ENCODE measurements at places on chromosomes 4 and X.

- DNase-seq: no peak
Measured at GRCh38 chr4:110088670-110089069, 109.7 kb downstream of the ELOVL6 start.

DNA sequence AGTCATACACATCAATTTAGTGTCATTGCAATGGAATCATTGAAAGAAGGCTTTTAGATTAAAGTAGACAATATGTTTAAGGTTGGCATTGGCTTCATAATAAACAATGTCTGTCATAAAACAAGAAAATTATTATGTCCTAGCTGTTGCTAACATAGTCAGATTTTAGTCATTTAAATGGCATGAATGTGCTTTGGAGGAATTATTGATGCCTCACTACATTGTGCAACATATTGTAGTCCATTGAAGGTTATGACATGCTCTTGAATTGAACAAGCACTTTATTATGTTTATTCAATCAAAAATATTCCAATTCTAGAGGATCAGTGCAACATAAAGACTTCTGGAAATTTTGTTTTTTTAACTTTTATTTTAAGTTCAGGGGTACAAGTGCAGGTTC is 489.8 kb upstream of the AMOT start:
- no peak for DNase-seq

- no peak for DNase-seq
Measured at GRCh38 chr4:128880662-128881061, 71.2 kb downstream of the JADE1 start.

DNA sequence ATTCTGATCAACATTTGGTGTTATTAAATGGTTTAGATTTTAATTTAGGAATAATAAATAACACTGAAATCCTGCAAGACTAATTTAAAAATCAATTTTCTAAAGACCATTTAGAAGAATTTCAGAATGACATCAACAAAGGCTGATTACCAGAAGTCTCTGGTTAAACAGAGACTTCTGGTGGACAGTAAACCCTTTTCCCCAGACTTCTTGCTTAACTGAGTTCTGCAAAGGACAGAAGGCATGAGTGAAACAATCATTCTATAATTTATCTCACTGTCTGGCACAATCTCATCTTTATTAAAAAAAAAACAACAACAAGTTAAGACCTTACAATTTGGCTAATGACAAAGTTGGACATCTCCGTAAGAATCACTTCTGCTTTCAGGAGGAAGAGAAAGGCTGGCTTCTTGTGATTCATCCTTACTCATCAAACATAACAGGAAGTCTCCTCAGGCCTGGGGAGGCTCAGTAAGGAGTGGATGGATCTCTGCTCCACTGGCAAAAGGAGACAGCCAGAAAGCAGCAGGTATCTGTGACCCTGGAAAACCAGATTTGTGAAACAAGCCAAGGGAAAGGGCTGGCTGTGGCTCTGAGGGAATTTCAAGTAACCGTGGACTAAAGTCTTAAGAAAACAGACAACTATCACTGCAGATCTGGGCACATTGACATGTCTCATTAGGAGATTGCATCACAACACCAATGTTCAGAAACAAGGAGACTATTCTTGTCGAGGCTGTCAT is 908 bp upstream of the TLR6 start:
- no peak for DNase-seq

GRCh38 chr4:37601531-37601930 is 84.6 kb downstream of the RELL1 start:
- DNase-seq: no peak

DNA sequence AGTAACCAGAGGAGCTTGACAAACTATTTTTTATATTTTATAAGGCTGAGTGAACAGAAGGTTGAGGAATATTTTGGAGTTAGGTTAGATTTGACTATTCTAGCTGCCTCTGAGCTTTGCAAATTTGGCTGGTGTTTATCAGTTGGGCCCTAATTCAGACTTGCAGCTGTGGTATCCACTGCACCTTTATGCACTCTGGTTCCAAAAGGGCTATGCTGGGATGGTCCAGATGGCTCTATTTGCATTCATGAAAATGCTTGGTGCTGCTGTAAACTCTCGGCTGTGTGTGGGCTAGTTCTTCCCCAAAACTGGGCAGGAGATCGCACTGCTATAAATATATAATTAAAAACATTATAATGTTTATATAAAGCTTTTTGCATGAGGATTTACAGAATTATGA is 106.3 kb downstream of the REPS2 start:
- no peak for DNase-seq

- DNase-seq: no peak
Measured at GRCh38 chr4:4383085-4383484, 3.8 kb upstream of the NSG1 start.

DNA sequence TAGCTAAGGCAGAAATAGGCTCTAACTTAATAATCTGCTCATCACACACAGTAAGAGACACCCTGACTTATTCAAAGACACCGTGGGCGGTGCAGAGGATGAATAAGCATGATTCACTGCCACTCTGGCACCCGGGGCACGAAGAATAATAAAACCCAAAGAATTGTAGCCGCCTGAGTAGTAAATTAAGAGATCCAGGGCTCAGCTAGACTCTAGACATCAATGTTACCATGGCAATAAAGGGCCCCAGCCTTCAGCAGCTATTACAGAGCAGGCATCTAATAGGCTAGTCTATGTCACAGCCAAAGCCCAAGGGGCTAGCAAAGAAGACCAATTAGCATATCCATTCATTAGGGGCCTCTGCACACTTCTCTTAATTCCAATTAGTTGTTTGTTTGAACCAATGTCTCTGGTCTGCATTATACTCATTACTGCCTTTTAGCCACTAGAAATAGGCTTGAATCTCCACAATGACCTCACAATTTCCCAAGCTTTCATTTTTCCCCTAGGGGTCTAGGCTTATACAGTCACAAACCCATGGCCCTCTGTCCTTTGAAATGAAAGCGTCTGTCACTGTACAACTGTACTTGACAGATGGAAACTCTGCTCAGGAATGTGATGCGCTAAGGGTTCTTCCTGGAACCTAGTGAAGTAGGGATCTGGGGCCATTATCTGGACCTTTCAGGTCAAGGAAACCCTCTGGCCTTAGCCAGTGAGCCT is 3.0 kb upstream of the ATP1B4 start:
- DNase-seq: no peak

- no peak for DNase-seq
Measured at GRCh38 chrX:136662104-136662503, 14.1 kb downstream of the CD40LG start.

DNA sequence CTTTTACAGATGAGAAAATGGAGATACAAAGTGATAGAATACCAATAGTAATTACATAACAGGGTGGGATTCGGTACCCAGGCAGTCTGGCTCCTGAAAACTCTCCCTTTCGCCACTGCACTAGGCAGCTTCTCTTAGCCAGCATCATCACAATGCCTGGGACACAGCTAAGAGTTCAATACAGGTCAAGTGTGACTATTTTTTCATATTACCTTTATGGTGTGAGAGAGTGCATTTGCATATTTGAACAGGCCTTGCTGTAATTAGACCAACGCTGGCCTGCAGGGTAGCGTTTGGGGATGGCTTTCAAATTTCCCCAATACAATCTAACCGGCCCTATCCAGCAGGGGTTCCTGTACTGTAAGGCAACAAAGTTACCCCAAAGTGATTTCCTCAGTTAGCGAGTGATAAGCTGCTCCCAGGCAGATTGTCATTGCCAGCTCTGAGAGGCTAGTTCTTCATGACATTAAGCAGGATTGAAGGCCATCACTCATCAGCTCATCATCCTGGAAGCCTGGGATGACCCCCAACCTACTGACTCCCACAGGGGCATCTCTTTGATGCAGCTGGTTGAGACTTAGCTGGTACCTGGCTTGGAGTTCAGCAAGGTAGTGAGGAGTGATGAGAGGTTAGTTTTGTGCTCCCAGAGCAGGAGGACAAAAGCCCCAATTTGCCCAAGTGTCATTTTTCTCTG is 836.8 kb upstream of the LCORL start:
- DNase-seq: no peak

- no peak for DNase-seq
Measured at GRCh38 chr4:177282284-177282835, 27.3 kb upstream of the NEIL3 start.

- no peak for DNase-seq
Measured at GRCh38 chr4:110361921-110362320, 114.0 kb upstream of the ENPEP start.

- no peak for DNase-seq
Measured at GRCh38 chr4:98939892-98940298, 11.0 kb upstream of the EIF4E start.

- DNase-seq: no peak
Measured at GRCh38 chr4:172305698-172306097, 492.5 kb downstream of the GALNTL6 start.

DNA sequence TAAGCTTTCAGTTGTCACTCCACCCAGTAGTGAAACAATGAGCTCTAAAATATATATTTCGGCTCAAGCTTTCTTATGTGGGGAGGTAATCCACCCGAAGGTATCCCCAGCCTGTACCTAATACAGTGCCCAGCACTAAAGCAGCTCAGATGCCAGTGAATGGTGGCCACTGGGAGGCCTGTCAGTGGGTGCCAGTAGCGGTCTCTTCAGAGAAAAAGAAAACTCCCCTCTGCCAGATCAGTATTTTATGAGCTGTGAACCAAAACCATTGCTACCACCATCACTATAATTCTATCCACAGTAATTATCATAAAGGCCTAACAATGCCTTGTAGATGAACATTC is 835 bp upstream of the NFKB1 start:
- no peak for DNase-seq

GRCh38 chr4:128835498-128836222 is 26.2 kb downstream of the JADE1 start:
- no peak for DNase-seq

GRCh38 chrX:21691512-21692018 is 33.4 kb upstream of the KLHL34 start:
- DNase-seq: no peak

DNA sequence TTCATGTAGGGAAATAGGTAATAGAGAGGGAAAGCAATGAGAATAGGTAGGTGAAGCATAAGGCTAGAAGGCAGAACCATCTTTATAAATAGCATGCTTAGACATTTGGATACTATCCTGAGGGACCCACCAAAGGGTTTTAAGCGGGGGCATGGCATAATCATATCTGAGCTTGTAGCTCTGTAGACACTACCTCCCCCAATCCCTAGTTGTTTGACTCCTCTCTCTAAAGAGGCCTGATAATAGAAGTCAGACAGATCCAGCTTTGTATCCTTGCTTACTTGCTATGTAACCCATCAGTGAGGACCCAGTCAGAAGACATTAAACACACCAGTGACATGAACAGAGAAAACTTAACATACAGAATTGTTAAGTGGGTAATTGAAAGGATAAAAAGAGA is 58.7 kb downstream of the SCFD2 start:
- DNase-seq: no peak

DNA sequence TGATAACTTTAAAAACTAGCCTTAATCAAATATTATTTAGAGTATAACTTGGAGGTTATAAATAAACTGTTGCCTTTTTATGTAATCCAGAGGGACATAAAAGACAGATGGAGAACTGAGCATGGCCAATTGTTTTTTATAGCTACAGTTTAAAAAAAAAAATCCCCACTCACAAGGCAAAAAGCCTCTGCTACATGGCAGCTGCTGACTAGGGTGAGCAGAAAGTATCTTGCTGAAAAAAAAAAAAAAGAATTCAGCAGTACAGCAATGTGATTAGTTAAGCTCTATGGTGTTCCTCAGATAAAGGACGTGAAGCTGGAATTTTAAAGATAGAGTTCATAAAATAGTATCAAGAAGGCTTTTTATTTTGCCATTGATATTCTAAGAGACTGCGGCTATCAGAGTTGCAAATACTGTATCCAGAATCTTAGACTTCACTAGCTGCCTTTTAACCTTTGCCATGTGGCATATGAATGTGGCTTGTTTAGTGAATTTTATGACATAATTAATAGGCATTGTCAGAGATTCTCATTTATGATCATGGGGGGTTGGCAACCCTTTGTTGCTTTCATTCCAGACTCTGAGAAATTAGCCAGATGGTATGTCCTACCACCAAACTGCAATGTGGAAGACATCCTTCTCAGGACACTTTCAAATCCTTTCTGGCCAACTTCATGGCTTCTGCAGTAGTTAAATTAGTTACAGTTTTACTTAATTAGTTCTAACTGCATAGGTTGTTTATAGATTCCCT is 498.0 kb downstream of the STPG2 start:
- DNase-seq: no peak

GRCh38 chr4:113440371-113440770 is 321.2 kb downstream of the CAMK2D start:
- DNase-seq: no peak

DNA sequence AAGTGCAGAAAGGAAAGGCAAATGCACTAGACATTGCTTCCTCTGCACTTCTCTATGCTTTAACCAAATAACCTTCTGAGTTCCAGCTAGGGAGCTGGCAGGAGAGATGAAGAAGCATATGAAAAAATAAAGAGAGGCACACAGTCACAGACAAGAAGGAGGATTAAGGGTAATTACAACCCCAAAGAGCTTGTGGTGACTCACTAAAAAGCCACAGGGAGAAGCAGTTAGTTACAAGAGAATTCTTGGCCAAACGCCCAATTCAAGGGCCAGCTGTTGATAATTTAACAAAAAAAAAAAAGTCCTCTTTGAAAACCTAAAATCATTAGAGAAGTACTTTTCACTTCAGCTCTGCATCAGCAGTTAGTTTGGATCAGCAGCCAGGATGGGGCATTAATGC is 478.0 kb downstream of the KCNIP4 start:
- DNase-seq: no peak

- DNase-seq: no peak
Measured at GRCh38 chr4:13470379-13470778, 13.8 kb downstream of the RAB28 start.

GRCh38 chr4:80027611-80028010 is 45.4 kb downstream of the ANTXR2 start:
- no peak for DNase-seq

DNA sequence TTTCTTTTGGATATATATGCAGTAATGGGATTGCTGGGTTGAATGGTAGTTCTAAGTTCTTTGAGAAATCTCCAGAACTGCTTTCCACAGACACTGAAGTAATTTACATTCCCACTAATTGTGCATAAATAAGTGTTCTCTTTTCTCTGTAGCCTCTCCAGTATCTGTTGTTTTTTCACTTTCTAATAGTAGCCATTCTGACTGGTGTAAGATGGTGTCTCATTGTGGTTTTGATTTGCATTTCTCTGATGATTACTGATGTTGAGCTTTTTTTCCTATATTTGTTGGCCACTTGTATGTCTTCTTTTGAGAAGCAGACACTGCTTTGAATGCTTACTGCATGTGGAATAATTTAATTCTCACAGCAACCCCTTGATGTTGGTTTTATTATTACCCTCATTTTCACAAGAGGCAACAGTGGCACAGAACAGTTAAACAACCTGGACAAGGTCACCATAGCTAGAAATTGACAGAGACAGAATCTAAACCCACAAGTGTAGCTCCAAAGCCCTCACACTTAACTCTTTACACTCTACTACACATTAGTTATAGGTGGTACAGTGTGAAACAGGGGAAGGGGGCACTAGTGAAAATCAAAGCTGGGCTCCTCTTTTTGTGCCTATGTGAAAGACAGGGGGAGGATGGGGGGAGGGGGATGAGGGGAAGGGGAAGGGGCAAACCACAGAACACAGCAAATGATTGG is 96.1 kb downstream of the REELD1 start:
- no peak for DNase-seq

- DNase-seq: no peak
Measured at GRCh38 chrX:118976599-118977340, 2.4 kb downstream of the LONRF3 start.

- DNase-seq: no peak
Measured at GRCh38 chr4:161522031-161522430, 641.8 kb downstream of the FSTL5 start.

- DNase-seq: no peak
Measured at GRCh38 chr4:168636506-168637196, 139.8 kb downstream of the PALLD start.

- DNase-seq: no peak
Measured at GRCh38 chrX:291411-291901, 10.3 kb downstream of the PLCXD1 start.
